ENCODE measurements at places on chromosomes 1 and 21.
A peak's percentile ranks its signal among the peaks of the same experiment; 100 is the strongest.

GRCh38 chr1:201594575-201595245 lies 55.8 kb downstream of the NAV1 start:
- no peak for DNase-seq

GRCh38 chr1:2050461-2050792 lies 216 bp downstream of the PRKCZ start:
- no peak for DNase-seq

DNA sequence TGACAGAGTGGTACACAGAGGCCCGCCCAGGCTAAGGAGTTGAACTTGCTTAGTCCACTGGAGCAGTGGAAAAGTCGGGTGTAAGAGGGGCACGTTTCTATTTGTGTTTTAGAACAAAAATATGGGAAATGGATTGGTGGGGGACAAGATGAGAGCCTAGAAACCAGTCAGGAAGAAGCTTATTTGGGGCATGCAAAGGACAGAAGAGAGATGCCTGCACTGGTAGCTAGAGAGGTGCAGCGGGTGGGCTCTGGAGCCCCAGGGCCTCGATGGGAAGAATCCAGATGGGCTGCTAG lies 1.2 kb upstream of the LIN9 start:
- DNase-seq, result no peak

- no peak for DNase-seq
These were observed 41.3 kb upstream of the C1orf87 start for GRCh38 chr1:60114745-60115318.

DNA sequence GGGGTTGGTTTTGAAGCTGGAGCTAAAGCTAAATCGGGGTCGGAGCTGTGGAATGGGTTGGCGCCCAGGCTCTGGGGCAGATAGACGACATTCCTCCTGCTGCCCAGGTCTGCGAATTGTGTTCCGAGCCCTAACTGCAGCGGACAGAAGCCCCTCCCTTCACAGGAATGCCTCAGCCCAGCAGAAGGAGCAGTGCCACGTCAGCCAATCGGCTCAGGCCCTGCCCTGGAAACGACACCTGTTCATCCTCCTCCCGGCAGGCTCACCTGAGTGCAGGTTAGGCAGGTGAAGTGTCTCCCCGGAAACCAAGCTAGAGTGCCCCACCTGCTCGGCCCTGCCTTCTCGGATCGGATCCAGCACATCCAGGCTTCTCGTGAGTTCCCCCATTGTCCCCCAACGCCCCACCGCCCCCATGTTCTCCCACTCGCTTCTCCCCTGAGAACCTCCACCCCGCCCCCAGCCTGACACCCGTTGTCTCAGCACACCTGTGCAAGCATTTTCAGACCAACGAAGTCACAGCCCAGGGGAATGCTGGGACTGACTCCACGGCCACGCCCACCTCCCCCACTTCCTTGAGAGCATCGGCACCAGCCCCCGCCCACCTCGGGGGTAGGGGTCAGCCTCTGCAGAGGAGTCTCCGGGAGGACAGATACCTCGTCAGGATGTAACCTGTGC lies 775 bp downstream of the TMEM125 start:
- DNase-seq, result no peak

- peak; percentile 52 for DNase-seq
These were observed 12.0 kb upstream of the RHBG start for GRCh38 chr1:156356875-156357534.

DNA sequence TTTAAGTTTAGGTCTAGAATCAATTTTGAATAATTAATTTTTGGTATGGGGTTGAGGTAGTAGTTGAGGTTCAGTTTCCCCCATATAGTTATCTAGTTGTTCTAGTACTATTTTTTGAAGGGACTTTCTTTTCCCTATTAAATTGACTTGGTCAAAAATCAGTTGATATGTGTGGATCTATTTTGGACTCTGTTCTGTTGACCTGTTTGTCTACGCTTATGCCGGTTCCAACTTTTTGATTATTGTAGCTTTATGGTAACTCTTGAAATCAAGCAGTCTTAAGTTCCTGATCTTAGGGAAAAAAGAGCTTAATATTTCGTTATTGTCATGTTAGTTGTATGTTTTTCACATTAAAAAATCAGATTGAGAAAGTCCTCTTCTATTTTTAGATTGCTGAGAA lies 60.7 kb downstream of the FOXD2 start:
- DNase-seq, result no peak

DNA sequence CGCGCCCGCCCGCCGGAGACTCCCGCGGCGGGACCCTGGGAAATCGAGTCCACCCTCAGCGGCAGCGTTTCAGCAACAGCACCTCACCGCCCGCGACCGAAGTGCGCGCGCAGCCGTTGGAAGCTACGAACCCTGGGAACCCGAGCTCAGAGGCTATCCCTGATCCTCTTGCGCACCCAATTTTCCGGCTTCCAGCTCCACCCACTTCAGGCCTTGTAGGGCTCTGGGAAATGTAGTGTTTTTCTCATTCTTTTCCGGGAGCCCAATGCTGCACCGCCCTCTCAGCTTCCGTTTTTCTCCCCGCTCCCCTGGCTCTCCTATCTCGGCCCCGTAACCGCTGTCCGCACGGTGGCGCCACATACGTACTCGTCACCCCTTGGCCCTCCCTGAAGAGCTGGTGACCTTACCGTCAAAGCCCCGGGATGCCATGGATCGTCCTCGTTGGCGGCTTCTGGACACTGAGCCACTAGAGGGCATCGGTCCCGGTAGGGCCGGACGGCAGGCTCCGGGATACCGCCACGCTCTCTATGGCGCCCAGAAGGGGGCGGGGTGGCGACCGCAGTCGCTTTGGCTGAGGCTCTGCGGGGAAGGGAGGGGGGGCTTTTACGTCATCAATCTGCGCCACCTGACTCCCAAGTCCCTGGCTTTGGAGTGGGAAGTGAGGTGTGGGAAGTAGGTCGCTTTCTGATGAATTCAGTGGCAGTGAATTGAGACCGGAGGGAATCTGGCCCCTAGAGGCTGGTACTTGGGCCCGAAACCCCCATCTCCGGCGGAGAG lies at the start of the genes ODR4 and TPR:
TSS of gene ODR4 (plus strand) at position 687 of the 777 bp plus-strand sequence. CDS start 3,948 bp downstream, outside the sequence.
TSS of gene TPR (minus strand) at position 102 of the 777 bp plus-strand sequence. CDS start 225 bp downstream, outside the sequence.
- DNase-seq, result peak; percentile 92

- no peak for DNase-seq
These were observed 2.5 kb downstream of the RIIAD1 start for GRCh38 chr1:151723726-151724370.
